ENCODE measurements at places on chromosomes 6 and 20.

GRCh38 chr6:2086326-2086965 lies 159.0 kb downstream of the GMDS start:
- no peak for DNase-seq

- no peak for DNase-seq
Measured at GRCh38 chr20:24359321-24360027, 110.0 kb upstream of the SYNDIG1 start.

DNA sequence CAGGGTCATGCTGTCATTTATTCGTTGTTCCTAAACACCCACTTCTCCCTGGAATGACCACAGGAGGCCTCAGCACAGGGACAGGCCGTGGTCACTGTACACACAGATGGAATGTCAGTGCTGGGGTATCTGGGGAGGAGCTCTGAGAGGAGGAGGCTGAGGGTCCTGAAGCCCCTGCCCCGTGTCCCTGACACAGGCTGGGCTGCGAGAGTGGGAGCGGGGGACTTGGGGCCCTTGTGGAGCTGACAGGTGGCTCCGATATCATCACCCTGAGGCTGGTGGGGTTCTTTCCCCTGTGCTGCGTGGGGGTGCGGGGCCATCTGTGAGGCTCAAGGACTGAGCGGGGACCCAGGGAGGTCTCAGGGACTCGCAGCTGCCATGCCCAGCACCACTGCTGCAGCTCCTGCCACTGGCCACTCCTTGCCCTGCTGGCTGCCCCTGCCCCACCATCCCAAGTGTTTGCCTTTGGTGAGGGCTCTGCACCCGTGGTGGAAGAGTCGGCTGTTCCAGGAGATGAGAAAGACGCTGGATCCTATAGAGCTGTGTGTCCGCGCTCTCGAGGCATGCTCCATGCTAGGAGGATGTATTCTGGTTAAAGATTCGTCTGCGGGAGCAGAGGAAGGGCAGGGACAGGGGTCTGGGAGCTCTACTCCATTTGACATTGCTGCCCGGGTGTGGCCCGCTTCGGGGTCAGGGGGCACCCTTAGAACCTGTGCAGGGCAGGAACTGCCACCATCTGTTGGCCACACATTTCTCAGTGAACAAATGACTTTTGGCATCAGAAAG lies 18.9 kb downstream of the NPEPL1 start:
- DNase-seq: no peak

DNA sequence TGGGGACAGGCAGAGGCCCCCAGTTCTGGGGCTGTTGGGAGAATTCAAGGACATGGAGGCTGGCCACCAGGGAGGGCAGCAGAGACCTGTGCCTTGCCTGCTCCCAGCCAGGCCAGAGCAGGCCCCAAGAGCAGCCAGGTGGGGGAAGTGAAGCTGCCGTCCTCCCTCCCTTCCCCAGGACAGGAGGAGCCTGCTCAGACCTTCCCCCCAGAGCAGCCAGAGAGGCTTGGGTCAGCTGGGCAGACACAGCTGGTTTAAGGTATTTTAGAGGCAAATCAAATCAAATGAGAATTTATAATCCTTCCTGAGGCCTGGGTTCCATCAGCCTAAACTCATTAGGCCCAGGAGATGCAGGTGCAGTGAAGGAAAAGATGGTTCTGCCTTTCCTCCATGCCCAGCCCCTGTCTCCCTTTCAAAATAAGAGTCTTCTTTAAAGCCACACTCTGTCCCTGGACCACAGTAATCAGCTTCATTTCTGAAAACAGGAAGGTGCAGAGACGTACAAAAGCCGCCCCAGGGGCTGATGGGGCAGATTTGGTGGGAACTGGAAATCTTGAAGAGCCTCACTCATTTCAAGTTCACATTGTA lies 21.7 kb downstream of the BMP7 start:
- DNase-seq: no peak

GRCh38 chr20:3449319-3449718 lies 21.5 kb upstream of the ATRN start:
- DNase-seq: no peak

DNA sequence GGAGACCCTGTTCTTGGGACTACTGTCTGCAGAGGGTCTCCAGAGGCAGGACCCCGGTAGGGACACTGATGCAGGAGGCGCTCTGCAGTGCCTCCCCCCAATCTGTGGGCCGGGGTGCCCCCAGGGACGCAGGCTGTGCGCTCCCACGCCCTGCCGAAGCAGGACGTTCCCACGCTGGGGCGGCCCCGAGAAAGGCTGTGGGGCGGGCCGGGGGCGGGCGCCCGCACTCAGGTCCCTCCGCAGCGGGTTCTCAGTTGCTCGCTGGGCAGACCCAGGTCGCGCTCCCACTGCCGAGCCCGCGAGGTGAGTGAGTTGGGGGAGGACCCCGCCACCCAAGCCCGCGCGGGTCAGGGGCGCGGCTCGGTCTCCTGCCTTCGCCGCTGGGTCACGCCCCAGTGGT lies at the start of gene COX4I2:
COX4I2 (plus strand) TSS at position 253 of the 400 bp plus-strand sequence. CDS start 1,106 bp downstream, outside the sequence.
- DNase-seq: no peak

DNA sequence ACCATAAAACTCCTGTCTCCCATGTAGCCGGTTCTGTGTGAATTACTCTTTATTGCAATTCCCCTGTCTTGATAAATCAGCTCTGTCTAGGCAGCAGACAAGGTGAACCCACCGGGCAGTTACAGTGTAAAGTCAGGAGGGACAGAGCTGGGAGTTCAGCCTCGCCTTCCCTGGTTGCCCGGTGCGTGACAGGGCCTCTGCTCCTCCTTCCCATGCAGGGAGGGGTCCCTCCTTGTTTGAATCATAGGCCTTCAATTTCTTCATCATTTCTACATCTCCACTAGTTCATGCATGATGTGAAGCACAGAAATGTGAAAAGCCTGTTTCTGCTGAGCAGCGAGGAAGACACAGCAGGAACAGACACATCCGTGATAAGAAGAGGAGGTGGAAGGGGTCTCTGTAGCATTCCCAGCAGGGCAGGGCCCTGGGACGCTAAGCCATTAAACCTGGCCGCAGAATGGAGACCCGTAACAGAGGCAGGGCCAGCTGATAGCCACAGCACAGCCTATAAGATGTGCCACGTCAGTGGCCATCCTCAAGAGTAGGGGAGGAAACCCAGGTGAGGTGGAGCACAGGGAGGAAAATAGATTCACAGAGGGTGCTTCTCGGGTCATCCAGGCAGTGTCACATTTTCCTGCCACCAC lies 106.7 kb upstream of the CST7 start:
- DNase-seq: no peak

DNA sequence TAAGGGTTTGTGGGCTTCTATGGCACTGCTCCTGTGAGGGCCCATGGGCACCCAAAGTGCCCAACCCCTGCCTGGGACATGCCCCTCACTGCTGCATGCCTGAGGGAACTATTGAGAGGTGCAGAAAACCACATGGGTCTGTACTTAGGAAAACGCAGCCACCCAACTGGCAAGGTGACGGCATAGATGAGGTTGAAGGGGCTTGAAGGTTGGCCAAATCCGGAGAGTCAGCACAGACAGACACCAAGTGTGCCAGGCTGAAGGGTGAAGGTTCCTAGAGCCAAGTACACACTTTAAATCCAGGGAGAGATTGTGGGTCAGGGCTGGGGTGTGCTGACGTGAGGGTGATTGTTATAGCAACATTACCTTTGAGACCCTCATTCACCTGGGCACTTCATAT lies 6.2 kb downstream of the BANF2 start:
- no peak for DNase-seq

- no peak for DNase-seq
Measured at GRCh38 chr20:25389401-25389857, 1.2 kb downstream of the ABHD12 start.

- no peak for DNase-seq
Measured at GRCh38 chr6:111038534-111039252, 48.6 kb upstream of the SLC16A10 start.

DNA sequence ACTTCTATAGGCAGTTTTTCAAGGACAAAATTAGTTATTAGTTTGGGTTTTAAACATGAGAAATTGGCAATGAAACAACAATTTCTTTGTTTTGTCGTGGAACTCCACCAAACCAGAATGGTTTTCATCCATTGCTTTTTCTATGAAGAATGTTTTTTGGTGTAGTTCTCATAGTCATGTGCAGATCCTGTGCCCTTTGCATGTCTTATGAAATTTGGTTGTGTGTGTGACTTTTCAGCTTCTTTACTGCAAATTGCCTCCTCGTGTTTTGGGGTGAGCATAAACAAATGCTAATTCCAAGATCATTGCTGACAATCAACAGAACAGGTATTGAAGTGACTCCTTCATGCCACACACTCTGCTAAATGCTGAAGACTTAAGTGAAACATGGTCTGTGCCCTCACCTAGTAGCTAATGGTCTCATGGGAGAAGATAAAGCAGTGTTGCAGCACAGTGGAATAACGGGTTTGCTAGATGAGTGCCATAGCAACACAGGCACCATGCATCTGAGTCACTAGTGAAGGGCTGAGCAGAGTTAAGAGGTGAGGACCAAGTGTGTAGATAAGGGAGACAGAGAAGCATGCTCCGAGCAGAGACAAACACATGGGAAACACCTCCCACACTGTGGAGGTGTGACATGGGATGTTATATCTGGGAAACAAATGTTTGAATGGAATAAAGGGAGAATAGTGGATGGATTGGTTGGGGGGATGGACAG lies 120.0 kb downstream of the SLC16A10 start:
- no peak for DNase-seq

- no peak for DNase-seq
Measured at GRCh38 chr20:24116611-24117010, 128.0 kb upstream of the GGTLC1 start.

- no peak for DNase-seq
Measured at GRCh38 chr20:4998160-4998651, 3.1 kb downstream of the SLC23A2 start.

DNA sequence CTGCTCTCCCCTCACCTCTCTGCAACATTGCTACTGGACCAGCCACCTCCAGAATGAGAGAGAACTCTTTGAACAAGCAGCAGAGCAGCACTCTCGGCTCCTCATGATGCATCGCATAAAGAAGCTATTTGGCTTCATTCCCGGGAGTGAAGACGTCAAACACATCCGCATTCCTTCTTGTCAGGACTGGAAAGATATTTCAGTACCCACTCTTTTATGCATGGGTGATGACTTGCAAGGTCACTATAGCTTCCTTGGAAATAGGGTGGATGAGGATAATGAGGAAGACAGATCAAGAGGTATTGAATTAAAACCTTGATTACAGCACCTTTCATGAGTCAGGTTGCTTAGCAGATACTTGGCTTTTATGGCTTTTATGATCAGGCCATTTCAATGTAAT lies 4.3 kb downstream of the CALHM4 start:
- DNase-seq: no peak

DNA sequence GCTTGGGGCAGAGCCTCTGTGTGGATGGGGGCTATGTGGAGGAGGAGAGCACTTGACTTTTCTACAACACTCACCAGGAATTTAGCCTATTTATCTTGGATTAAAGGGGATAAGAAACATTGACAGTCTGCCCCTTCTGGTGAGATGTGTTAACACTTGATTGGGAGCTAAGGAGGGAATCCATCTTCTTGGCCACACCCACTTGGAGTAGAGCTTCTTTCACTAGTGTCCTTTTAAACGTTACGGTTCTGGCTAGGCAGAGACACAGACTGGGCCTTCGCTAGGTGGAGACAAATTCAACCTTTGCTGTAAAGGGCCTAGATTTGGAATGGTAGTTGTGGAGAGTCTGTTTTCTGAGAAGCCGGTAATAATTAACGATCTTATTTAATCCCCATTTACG lies 15.5 kb upstream of the TPBG start:
- no peak for DNase-seq

DNA sequence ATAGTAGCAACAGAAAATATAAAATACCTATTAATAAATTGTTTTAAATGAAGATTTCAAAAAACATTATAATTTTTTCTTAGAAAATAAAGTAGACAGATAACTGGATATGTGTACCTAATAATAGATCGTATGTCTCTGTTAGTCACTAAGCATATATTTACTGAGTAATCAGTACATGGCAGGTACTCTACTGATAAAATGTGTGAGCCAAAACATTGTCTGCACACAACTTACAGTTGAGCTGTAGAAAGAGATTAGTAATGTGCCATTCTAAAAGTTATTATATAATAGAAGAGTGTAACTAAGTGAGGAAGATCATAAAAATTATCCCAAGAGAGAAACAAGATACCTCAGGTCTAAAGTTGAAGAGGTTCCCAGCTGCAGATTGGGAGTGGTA lies 929.9 kb upstream of the EPHA7 start:
- no peak for DNase-seq

GRCh38 chr6:147595961-147596360 lies 87.5 kb downstream of the SAMD5 start:
- no peak for DNase-seq

DNA sequence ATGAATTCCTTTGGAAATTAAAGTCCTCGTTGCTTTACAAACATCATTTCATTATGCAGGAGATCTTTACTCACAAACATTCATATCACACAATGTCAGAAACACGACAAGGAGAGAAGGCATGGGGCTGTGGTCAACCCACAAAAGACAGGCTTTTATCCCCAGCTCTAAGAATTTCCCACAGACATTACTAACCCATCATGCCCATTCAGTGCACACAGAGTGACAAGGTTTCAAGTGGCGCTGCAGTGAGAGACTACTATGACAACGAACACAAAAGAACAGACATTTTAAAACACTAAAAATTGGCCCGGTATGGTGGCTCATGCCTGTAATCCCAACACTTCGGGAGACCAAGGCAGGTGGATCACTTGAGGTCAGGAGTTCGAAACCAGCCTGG lies 579.8 kb upstream of the AGPAT4 start:
- no peak for DNase-seq

GRCh38 chr6:69096681-69097080 lies 461.6 kb downstream of the ADGRB3 start:
- DNase-seq: no peak

DNA sequence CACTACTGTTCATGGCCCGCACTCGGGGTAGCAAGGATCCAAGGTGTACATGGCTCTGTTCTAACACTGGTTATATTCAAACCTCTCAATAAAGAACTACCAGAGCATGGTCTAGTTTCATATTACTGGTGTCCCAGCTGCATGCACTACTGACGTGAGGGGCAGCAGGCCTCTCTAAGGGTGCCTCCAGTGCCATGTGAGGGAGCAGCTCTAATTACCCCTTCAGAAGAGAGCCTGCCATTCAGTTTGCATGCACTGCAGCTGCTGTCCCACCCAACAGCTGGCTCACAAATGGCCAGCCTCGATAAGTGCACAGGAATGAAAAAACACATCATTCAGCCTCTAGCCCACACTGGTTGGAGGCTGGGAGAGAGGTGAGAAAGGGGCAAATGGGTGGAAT lies 85.2 kb downstream of the SMLR1 start:
- no peak for DNase-seq
